PC-9 (cell line): ENCODE measurements at places on chromosomes 7 and 10. TPM values are rescaled to one million over a fixed set of nuclear protein-coding genes. Genes with fewer than 3 reads are reported as not detected.

Gene DPP6
- total RNA-seq: not detected in 2 replicates

DNA sequence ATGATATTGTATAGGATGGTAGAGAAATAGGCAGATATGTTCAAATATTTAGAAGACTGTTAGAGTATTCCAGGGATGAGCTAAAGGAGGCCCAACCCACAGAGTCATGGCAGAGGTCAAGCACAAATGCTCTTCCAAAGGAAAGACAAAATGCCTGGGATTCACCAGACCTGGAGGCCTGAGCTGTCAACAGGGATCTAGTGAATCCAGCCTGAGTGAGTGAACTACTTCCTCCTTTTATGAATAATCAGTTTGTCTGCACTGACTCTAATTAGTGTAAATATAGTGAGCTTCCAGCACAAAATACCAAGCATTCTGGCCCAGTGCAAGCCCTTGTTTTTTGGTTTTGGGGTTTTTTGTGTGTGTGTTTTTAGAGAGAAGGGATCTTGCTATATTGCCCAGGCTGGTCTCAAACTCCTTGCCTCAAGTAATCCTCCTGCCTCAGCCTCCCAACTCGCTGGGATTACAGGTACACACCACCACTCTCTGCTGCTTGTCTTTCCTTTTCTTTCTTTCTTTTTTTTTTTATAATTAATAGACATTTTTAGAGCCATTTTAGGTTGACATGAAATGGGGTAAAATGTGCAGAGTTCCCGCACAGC is 244.4 kb downstream of the SKIDA1 start:
- no peak overlapping the region for H3K4me3 ChIP-seq
- no peaks in the 10 kb centered on the region for H3K36me3 ChIP-seq
- no peak overlapping the region for H3K27ac ChIP-seq
- H3K4me1 ChIP-seq: peaks cover 24% of the 10 kb centered on the region
- DNase-seq: no peak
- H3K27me3 ChIP-seq: no peaks in the 10 kb centered on the region

- no peaks in the 10 kb centered on the region for H3K36me3 ChIP-seq
- no peak for DNase-seq
- no peak overlapping the region for H3K4me3 ChIP-seq
- H3K27ac ChIP-seq: no peak overlapping the region
- no peaks in the 10 kb centered on the region for H3K27me3 ChIP-seq
Measured at GRCh38 chr10:71912431-71912830, 51.8 kb upstream of the CHST3 start.

Gene HOXA5
- 0.63 and 1.0 TPM in 2 replicates for total RNA-seq

Gene SPDYE1
- total RNA-seq: not detected in 2 replicates

Gene GBX1
- total RNA-seq: not detected in 2 replicates

Gene CHST3
- total RNA-seq: 21.3 and 23.3 TPM in 2 replicates

Gene LRRD1
- not detected in 2 replicates for total RNA-seq

GRCh38 chr7:139043823-139044812 is 8.3 kb upstream of the ZC3HAV1L start:
- H3K27ac ChIP-seq: peak overlapping the region; percentile 82
- DNase-seq: peak; percentile 91
- no peaks in the 10 kb centered on the region for H3K27me3 ChIP-seq
- peaks cover 26% of the 10 kb centered on the region for H3K4me1 ChIP-seq

- H3K36me3 ChIP-seq: no peaks in the 10 kb centered on the region
- H3K4me1 ChIP-seq: no peaks in the 10 kb centered on the region
- H3K27me3 ChIP-seq: no peaks in the 10 kb centered on the region
- DNase-seq: no peak
- H3K27ac ChIP-seq: no peak overlapping the region
Measured at GRCh38 chr10:64368298-64368697, 847.1 kb downstream of the REEP3 start.

GRCh38 chr7:92177362-92177761 is 1.6 kb downstream of the LRRD1 start:
- H3K36me3 ChIP-seq: no peaks in the 10 kb centered on the region
- H3K27ac ChIP-seq: no peak overlapping the region
- no peak overlapping the region for H3K4me3 ChIP-seq
- H3K4me1 ChIP-seq: 0 out of 2 replicates have a peak, but pooled peaks cover 9% of the 10 kb centered on the region
- DNase-seq: no peak
- H3K27me3 ChIP-seq: no peaks in the 10 kb centered on the region

- DNase-seq: peak; percentile 86
- no peak overlapping the region for H3K4me3 ChIP-seq
- peaks cover 30% of the 10 kb centered on the region for H3K4me1 ChIP-seq
- H3K27me3 ChIP-seq: no peaks in the 10 kb centered on the region
Measured at GRCh38 chr10:48333856-48334255, 27.4 kb downstream of the MAPK8 start.

GRCh38 chr10:59002011-59002410 is 174.4 kb upstream of the PHYHIPL start:
- DNase-seq: no peak
- H3K4me1 ChIP-seq: no peaks in the 10 kb centered on the region
- no peaks in the 10 kb centered on the region for H3K36me3 ChIP-seq
- H3K4me3 ChIP-seq: no peak overlapping the region
- H3K27me3 ChIP-seq: no peaks in the 10 kb centered on the region
- H3K27ac ChIP-seq: no peak overlapping the region

GRCh38 chr10:19947215-19947614 is 131.0 kb downstream of the PLXDC2 start:
- H3K36me3 ChIP-seq: no peaks in the 10 kb centered on the region
- no peaks in the 10 kb centered on the region for H3K4me1 ChIP-seq
- H3K27ac ChIP-seq: no peak overlapping the region
- no peak overlapping the region for H3K4me3 ChIP-seq
- no peak for DNase-seq

Gene CALML5
- total RNA-seq: 3.0 and 6.3 TPM in 2 replicates

DNA sequence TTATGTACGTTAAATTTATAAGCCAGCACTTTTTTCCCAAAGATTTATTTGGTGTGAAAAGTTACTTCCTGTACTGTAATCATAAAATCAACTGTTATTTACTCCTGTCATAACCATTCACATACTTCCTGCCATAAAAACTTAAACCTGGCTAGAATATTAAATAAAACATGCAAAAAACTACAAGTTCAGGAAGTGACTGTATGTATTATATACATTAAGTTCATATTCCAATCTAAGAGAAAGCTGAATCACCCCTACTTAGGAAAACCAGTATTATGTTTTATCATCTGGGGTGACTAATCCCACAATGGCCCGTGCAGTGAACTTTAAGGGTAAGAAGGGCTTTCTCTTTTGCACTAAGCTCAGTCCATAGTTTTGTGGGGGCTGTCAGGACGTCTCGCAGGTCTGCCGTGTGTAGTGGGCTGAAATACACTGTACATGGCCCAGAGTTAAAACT is 183.7 kb upstream of the KLF14 start:
- H3K4me1 ChIP-seq: peaks cover 65% of the 10 kb centered on the region
- peak; percentile 84 for DNase-seq
- H3K4me3 ChIP-seq: peak overlapping the region; percentile 22; the same call in 1 of the 2 replicates
- H3K36me3 ChIP-seq: 0 out of 2 replicates have a peak, but pooled peaks cover 14% of the 10 kb centered on the region
- no peaks in the 10 kb centered on the region for H3K27me3 ChIP-seq

DNA sequence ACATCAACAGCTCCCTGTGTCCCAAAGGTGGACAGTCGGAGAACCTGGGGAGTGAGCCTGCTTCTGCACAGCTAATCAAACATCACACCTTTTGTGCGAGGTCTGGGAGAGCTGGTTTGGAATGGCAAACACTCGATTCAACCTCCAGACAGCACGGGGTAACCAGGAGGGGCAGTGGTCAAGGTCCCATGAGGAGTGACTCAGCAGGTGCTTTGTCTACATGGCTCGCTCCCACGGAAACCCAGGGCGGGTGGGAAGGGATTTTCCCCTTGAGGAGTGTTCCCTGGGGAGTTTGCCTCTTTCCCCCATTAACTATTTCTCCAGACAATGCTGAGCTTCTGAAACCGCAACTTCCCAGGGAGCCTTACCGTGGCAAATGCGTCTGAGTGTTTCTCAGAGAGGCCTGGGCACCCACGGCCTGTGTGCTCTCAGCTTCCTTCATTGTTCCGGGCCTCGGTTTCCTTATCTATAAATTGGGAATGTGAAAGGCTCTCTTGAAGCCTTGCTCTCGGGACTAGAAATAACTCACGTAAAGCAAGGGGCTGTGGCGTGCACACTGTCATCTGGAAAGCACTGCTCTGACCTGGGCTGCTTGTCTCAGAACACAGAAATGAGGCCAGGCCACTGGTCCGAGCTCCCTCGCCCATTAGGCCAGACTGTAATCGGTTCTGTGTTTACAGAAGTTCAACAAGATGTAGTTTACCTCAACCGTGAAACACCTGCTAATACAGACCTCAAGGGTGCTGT is 14.0 kb upstream of the GTPBP4 start:
- no peak overlapping the region for H3K27ac ChIP-seq
- peaks cover 11% of the 10 kb centered on the region; the same call in 1 of the 2 replicates for H3K4me1 ChIP-seq
- H3K36me3 ChIP-seq: no peaks in the 10 kb centered on the region
- no peak overlapping the region for H3K4me3 ChIP-seq
- no peak for DNase-seq
- no peaks in the 10 kb centered on the region for H3K27me3 ChIP-seq

Gene PRKAG2
- 32.6 and 37.3 TPM in 2 replicates for total RNA-seq

DNA sequence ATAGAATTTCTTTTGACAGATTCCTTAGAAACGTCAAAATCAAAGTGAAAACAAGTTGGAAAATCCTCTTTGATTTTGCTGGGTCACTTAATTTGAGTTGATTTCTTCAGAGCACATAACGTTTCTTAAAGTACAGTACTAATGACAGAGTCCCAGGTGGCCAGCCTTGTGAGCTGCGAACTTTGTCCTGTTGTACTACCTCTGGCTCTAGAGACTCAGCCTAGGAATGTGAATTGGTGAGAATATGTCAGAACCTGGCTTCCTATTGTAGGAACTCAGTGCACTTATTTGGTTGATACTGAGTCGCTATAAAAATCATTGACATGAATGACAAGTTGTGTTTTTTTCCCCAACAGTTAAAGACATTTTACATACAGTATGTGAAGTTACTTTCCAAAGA is 20.2 kb downstream of the SDK1 start:
- peaks cover 3% of the 10 kb centered on the region; the same call in 1 of the 2 replicates for H3K27me3 ChIP-seq
- H3K4me1 ChIP-seq: no peaks in the 10 kb centered on the region
- H3K36me3 ChIP-seq: no peaks in the 10 kb centered on the region

GRCh38 chr7:107150375-107151073 is 18.3 kb upstream of the HBP1 start:
- H3K27me3 ChIP-seq: no peaks in the 10 kb centered on the region
- DNase-seq: peak; percentile 70
- H3K4me3 ChIP-seq: no peak overlapping the region
- H3K27ac ChIP-seq: no peak overlapping the region

Gene CH25H
- total RNA-seq: not detected in 2 replicates

GRCh38 chr7:115850774-115851173 is 179.8 kb downstream of the TFEC start:
- no peaks in the 10 kb centered on the region for H3K4me1 ChIP-seq
- no peaks in the 10 kb centered on the region for H3K27me3 ChIP-seq
- no peak overlapping the region for H3K27ac ChIP-seq
- H3K36me3 ChIP-seq: no peaks in the 10 kb centered on the region
- DNase-seq: no peak

GRCh38 chr7:55464422-55464821 is 99.3 kb downstream of the LANCL2 start:
- DNase-seq: no peak
- H3K27me3 ChIP-seq: no peaks in the 10 kb centered on the region
- H3K36me3 ChIP-seq: peaks cover 45% of the 10 kb centered on the region
- no peak overlapping the region for H3K27ac ChIP-seq
- no peaks in the 10 kb centered on the region for H3K4me1 ChIP-seq

DNA sequence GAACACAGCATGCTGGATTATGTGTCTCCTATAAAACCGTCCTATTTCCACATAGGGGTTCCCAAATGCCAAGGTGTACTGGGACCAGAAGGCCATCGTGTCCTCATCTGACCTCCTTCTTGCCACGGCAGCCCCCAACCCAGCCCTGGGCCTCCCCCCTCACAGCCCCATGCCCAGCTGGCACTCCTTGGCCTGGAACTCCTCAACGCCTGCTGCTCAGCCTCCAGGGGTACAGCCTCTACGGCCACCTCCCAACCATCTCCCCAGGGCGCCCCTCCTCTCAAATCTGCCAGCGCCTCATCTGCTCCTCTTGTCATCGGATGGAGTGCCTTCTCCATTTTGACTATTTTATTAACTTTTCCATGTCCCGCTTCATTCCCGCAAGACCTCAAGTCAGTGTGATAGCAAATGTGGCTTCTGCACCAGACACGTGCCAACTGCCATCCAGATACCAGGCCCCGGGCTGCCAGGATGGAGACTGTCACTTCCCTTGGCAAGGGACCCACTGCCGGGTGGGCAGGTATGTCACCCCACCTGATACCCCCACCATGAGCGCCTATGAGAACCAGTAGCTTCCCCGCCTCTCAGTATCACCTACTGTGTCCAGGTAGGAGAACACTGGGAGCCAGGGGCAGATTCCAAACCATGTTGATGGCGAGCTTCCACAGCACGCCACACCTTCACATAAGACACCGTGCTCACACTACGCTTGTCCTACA is 106.7 kb downstream of the EBF3 start:
- H3K27ac ChIP-seq: no peak overlapping the region
- no peak for DNase-seq
- H3K4me1 ChIP-seq: no peaks in the 10 kb centered on the region

Gene PHKG1
- total RNA-seq: 2.7 and 3.9 TPM in 2 replicates

DNA sequence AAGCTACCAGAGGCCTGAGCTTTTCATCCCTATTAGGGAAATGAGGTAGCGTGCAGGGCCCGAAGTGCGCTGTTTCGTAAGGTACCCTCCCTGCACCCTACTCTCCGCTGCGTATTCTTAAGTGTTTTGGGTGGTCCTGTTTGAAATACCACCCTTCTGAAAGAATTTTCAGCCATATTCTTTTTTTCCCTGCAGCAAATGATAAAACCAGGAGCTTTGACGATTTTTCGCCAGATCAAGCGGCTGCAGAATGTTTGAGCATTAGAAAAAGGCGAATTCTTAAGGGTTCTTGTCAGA is 1.2 kb downstream of the RSBN1L start:
- peak; percentile 51 for DNase-seq
- peak overlapping the region; percentile 89 for H3K4me3 ChIP-seq
- peaks cover 32% of the 10 kb centered on the region for H3K4me1 ChIP-seq
- no peaks in the 10 kb centered on the region for H3K36me3 ChIP-seq
- H3K27me3 ChIP-seq: no peaks in the 10 kb centered on the region

DNA sequence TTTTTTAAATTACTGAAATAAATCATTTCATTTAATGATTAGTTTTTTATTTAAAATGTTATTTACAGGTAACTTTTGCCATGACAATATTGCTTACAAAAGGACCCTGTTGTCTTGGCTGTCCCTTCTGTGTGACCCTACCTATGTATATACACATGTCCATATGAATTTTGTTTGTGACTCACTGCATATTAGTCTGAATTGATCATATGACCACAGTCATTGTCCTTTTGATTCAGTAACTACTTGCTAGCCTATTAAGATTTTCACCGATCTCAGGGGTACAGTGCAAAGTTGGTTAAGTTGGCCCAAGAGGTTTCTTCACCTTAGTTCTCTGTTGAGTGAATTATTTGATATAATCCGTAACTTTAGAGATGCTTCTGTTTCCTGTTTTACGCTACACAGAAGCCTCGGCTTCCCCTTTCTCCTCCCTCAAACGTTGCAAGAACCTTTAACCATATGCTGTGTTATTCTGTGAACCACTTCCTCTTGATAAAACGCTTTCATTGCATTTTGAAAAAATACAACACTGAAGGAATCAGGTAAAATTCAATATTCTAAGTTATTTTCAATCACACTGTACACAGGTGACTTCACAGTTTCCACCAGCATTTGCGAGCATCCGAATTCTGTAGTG is 43.9 kb downstream of the APBB1IP start:
- H3K4me1 ChIP-seq: no peaks in the 10 kb centered on the region
- DNase-seq: no peak
- no peak overlapping the region for H3K27ac ChIP-seq
- H3K36me3 ChIP-seq: no peaks in the 10 kb centered on the region
- H3K4me3 ChIP-seq: no peak overlapping the region
